T-cell (primary cell): ENCODE measurements at places on chromosomes 5 and 9.

GRCh38 chr5:58800861-58801540 lies 218.1 kb downstream of the RAB3C start:
- DNase-seq = no peak

- no peak for DNase-seq
These were observed 24.4 kb upstream of the ARSI start for GRCh38 chr5:150327139-150327538.

GRCh38 chr5:93330506-93330905 lies 250.5 kb downstream of the NR2F1-AS1 start:
- no peak for DNase-seq

DNA sequence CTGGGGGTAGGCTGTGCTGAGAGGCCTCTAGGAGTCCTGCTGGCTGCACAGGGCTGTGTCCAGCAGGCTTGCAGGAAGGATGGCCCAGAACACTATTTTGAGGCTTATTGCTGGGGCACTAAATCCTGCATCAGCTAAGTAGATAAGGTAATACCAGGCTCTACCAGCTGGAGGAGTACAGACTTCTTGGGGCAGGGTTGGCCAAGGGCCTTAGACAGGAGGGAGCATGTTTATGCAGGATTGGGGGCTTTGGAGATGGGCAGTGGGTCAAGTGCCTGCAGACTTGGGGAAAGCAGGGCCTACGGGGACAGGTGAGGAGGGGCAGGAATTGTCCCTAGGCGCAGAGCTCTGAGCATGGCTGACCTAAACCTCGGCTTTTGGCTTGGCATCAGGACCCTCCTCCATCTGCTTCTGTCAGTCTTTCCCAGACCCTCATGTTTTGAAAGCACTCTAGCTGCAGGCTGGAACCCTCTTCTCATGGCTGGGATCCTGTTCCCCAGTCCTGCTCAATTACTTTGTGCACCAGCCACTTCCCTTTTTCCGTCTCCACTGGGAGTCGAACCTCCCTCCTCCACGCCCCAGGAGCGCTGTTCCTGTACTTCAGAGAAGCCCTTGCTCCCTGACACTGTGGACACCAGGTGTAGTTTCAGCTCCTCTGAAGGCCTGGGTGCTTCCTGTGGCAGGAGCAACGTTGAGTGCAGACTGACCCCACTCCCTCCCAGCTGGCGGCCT lies 61.0 kb upstream of the SPTLC1 start:
- no peak for DNase-seq

DNA sequence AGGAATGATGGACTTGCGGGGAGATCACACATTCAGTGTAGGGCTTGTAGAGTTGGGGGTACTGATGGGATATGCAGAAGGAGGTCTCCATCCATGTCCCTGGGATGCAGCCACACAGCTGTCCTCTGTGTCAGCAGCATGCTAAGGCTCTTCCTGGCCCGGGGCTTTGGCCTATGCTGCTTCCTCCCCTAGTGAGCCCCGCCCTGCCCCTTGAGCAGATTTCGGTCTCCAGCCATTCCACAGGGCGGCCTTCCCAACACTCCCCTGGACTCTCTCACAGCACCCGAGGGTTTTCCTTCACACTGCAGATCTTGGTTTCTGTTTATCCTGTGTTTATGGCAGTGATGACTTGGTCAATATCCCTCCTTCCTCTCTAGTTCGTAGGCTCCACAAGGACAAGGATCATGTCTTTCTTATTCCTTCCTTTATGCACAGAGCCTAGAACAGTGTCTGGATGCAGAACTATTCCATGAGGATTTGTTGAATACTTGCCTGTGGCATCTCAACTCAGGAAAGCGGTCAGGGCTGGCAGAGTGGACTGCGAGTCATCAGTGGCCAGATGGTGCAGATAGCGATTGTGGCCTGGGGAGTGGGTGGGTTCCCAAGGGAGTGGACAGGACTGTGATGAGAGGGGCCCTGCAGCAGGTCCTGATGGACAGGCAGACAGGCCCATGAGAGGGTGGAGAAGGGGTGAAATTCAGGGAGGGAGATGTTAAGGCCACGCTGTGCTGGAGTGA lies 114.2 kb downstream of the RGS3 start:
- DNase-seq = no peak

DNA sequence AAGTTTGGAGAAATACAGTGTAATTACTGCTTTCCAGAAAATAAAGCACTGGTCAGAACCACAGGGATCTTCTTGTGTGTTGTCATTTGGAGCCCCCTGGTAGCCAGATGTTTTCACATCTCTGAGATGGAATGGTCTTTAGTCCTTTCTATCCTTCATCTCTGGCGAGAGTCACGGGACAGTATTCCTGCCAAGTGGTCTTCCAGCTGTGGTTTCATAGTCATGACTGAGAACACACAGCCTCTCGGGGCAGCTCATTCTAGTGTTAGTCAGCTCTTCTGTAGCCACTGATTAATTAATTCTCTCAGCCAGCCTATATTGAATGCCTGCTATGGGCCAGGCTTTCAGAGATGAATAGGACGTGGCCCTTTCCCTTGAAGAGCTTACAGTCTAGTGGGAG lies 34.1 kb downstream of the HMGXB3 start:
- DNase-seq = no peak

GRCh38 chr5:124212934-124213333 lies 533.5 kb downstream of the ZNF608 start:
- no peak for DNase-seq

- DNase-seq = no peak
These were observed 98.0 kb downstream of the SLIT3 start for GRCh38 chr5:169202969-169203368.

DNA sequence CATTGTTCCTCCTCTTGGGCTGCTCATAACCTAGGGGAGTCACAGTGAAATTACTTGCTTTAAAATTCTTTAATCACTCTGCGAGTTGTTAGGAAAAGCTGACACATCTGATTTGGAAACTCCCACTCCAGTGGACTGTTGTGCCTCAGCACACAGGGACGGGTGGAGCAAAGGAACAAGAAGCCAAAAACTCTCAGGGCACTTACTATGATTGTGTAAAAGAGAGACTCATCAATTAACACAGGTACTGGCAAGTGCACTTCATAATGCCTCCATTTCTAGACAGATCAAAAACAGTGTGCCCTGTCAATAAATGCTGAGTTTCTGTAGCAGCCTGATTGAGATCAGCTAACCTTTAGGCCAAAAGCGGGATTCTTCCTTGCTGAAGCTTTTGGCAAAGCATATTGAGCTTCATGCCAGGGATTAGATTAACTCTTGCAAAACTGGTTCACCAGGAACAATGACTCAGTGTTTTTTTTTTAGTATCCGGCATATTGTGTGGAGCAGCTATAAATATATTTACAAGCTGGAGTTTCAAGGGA lies 55.9 kb downstream of the TMC1 start:
- DNase-seq = no peak
